ENCODE measurements at places on chromosomes 11 and 22.

DNA sequence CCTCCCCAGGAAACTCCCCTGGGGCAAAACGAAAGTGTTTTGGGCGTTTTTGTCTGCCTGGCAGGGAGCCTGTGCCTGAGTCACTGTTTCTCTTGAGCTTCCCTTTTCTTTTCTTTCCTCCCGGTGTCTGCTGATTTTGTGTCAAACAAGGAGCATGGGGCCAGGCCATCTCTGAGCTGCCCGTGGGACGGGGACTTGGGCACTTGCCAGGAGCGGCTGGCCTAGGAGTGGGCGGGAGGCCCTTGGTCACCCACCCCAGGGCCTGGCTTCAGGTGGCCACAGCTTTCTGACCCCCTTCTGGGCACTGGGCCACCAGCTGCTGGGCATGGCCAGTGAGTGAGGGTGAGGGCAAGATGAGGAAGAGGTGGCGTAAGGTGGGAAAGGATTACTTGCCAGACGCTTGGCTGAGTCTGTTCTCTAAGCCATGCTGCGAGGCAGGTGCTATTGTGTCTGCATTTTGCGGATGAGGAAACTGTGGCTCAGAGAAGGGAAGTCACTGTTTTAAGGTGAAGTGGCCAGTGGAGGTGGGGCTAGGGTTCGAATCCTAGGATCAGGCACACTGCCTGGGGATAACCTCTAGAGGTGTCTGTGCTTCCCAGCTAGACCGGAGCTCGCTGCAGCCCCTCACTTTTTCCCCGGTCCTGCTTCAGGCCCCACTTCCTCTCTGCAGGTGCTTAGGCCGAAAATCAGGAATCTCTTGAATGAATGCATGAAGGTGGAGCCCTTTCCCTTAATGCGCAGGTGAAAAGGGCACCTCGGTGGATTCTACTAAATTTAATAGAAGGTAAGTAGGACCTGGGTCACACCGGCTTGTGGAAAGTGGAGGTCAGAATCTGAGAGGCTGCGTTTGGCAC, 7.8 kb upstream of the NFAM1 start:
- no peak for DNase-seq

DNA sequence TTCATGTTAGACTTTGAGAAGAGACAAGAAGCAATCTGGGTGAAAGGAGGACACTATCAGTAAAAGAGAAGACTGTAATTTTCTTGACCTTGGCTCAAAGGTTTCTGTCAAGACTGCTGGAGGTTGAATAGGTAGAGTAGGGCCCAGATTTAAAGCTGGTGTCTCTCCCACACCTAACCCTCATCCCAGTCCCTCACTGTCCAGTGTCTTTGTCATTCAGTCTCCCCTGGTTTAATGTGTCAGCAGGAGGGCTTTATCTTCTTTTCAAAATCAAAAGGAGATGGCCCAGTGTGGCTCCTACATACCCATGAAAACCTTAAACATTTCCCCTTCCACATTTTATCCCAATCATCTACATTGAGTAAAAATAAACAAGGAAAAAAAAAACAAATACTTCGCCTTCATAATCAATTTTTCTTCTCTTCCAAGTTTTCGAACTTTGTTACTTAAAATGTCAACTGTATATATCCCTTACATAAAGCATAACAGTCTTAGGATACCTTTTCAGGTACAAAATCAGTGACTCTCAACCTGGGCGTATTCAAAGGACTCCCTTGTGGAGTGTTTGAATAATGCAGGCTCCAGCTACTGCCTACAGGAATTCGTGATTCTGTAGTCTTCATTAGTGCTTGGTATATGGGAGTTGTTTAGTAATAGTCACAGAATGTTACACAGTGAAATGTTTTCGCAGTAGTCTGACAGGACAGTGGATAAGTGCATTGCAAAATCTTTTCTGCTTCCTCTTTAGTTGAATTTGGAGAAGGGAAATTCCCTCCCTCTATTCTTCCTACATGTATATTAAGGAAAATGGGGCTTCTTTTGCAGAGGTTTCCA, 87.2 kb downstream of the FAT3 start:
- no peak for DNase-seq

- DNase-seq = no peak
Measured at GRCh38 chr11:47243454-47243853, 5.2 kb downstream of the ACP2 start.

DNA sequence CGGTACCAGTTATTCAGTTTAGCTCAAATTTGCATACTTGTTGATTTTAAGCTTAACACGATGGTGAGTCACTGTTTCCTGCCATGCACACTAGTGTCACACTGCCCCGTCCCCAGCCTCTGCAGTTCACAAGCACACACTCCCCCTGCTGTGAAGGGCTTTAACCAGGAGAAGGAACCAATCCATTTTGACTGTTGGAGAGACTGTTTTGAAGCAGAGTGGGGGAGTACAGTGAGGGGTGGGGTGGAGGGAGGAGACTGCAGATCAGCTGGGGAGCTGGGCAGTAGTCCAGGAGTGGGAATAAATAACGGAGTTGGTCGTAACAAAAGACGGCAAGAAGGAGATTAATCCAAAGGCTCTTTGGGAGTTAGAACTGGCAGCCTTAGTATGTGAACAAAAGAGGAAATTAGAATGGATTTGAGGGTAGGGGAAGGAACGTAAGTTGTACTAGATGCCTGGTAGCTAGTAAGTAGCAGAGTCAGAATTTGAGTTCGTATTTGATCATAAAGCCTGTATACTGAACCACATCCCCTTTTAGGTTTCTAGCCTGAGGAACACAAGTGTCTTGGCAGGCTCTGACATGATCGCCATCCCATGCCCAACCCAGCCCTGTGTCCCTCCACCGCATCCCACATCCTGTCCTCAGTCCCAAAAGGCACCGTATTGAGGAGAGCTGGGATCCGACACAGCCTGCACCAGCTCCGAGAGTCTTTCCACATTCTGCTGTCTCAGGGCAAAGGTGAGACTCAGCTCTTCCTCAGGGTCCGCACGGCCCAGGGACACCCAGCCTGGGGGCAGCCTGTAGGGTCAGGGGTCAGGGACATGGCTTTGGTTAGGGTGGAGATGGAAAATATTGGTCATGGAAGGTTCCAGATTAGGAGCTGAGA, 862 bp downstream of the TPP1 start:
- no peak for DNase-seq

DNA sequence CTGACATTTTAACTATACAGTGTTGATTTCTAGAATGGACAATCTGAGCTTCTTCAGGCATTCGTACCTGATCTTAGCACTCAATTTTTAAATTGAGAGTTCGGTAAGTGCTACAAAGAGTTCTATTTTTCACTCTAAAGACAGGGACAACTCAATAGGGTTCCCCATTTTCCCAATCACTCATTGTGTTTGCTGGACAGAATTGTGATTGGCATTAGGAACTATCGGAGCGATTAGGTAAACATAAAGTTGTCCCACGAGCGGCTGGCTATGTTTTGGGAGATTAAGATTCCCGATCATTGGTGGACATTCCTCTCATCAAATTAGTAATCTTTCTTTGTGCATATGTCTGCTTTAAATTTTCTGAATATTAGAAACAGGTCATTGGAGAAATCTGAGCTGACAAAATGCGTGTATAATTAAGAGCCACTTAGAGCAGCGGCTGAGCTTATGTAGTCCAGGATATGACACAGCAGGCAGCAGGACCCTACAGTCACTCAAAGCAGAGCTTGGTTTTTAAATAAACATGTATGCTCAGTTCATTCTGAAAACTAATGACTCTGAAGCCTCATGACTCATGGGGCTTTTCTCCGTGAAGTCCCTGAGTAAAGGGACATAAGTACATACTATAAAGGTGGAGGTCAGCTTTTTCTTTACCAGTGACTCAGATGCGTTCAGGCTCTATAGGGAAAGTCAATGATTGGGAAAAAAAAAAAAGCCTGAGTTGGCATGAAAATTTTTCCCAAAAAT, 109.4 kb downstream of the GRIA4 start:
- no peak for DNase-seq
